ENCODE measurements at places on chromosomes 4 and X.
A peak's percentile ranks its signal among the peaks of the same experiment; 100 is the strongest.

GRCh38 chr4:15343000-15343399, 84.8 kb upstream of the C1QTNF7 start:
- DNase-seq = no peak

DNA sequence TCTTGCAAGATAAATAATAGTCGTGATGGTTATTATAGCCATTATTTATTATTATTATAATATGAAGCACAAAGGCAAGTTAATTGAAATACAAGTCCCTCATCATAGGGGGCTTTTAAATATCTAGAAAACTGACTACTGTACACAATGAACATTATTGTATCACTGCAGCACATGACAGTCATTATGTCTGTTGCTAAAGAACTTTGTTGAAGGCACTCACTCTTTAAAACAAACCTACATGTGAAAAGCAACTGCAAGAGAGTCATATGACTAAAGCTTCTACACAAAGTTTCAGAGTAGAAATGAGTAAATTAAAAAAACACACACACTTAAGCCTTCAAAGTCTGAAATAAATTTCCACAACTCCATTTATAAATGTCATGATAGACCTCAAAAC, 23.3 kb upstream of the DCAF12L1 start:
- DNase-seq = no peak

- DNase-seq = no peak
These were observed 30.1 kb upstream of the JAKMIP1 start for GRCh38 chr4:6230502-6230785.

GRCh38 chrX:29662101-29662500, 553.3 kb upstream of the MAGEB2 start:
- DNase-seq = no peak

DNA sequence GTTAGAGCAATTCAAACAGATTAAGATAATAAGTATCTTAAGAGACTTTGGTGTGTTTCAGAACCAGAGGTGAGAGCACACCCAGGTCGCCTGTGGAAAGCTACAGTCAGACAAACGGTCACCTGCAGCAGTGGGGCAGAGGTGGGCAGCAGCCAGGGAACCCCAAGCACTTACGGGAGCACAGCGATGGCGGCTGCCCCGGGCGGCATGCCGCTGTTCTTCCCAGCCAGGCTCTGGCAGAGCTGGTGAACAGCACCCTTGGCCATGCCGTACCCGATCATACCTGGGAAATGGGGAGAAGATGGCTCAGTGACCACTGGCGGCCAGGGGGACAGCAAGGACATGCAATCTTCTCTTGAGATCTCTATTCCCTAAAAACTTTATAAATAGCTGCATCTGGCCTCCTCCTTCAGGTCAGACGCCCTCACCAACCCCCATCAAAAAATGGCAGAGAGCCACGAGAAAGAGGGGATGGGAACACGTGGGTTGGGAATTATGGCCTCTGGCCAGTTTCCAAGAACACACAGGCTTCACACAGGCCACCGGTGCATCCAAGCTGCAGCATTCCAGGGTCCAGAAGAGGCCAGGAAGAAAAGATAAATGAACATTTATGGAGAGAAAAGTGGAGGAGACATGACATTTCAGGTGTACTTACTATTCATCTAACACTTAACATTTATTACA, 19.7 kb downstream of the QDPR start:
- no peak for DNase-seq

- no peak for DNase-seq
These were observed 17.0 kb upstream of the GABRA4 start for GRCh38 chr4:47010347-47010911.

GRCh38 chr4:189547559-189547958, 393.1 kb upstream of the FRG1 start:
- DNase-seq = peak; percentile 12

Data from ovary (tissue), 10 donors.